ENCODE measurements at places on chromosomes 1 and 21. TPM values are rescaled to one million over a fixed set of nuclear protein-coding genes. Genes with fewer than 3 reads are reported as not detected.
A peak's percentile ranks its signal among the peaks of the same experiment; 100 is the strongest.

DNA sequence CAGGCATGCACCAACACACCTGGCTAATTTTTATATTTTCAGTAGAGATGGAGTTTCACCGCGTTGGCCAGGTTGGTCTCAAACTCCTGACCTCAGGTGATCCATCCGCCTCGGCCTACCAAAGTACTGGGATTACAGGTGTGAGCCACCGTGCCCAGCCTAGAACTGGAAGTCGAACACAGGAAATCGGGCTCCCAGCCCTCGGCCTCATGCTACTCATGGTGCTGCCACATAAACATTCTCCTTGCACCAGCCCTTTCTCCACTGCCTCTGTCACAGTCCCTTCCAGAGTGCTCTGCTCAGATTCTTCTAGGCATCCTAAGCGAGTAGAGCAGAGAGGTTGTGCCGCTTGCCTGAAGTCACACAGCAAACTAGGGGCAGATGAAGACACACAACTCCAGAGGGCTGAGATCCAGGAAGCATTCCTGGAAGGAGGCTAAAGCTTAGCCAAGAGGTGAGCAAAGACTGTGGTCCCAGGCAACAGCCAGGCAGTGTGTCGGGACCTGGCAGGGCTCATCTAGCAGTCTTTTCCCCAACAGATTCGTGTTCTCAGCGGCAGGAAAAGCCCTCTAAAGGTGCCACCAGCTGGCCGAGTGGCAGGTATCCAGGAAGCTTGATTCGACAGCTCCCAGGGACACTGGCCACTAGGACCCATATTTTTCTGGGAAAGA is 29.6 kb upstream of the NPPB start:
- no peak for DNase-seq

GRCh38 chr21:36807422-36807928 is 108.6 kb downstream of the SIM2 start:
- DNase-seq = no peak

GRCh38 chr1:15771836-15772515 is 13.4 kb downstream of the FBLIM1 start:
- no peak for DNase-seq

GRCh38 chr1:179877586-179878265 is at the start of gene TOR1AIP2:
Gene TOR1AIP2 (minus strand): TSS chr1:179877803. CDS start chr1:179852665, 25,138 bp downstream.
- peak; percentile 80 for DNase-seq

DNA sequence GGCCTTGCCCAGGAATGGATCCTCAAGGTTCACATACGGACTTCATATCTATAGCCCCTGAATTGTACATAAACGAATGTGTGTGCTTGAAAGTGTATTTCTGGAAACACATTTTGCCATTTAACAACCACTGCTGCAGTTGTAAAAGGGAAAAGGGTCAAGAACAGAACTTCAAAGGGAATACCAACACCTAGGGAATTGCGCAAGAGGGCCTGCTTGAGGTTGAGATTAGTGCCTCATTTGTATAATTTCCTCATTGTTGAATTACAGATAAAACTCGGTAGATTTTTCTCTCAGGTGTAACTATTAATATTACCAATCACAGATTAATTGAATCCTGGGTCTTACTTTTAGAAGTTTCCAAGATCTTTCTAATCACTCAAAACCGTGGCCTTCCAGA is 6.1 kb downstream of the NCF2 start:
- no peak for DNase-seq

DNA sequence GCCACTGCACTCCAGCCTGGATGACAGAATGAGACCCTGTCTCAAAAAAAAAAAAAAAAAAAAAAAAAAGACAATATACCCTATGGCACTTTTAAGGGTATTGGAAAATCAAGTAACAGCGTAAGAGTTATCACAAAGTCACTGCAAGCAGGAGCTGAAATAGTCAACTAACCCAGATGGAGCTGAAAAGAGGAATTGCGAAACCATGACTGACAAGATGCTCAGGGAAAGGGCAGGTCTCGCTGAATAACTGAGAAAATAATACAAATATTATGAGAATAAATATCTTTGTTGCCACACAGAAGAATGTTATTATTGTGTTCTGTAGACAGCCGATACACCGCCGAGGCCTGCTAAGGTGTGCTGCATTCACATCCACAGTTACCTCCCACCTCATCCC is 17.8 kb downstream of the HLCS start:
- no peak for DNase-seq

DNA sequence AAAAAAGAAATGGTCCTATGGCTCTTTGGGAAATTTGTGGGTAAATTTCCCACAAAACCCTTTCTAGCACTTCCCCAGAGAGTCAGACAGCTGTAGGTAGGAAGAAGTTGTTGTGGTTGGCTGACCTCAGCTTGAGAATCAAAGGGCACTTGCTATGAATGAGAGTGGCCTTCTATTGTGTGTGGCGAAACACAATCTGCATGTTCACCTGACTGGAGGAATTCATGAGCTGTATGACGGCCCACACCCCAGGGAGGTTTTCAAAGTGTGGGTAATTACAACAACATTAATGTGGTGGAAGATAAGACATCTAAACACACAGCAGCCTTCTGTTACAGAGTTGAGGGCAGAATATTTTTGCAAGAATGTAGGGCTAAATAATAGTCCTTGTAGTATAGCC is 38.8 kb downstream of the NGF start:
- DNase-seq = no peak

DNA sequence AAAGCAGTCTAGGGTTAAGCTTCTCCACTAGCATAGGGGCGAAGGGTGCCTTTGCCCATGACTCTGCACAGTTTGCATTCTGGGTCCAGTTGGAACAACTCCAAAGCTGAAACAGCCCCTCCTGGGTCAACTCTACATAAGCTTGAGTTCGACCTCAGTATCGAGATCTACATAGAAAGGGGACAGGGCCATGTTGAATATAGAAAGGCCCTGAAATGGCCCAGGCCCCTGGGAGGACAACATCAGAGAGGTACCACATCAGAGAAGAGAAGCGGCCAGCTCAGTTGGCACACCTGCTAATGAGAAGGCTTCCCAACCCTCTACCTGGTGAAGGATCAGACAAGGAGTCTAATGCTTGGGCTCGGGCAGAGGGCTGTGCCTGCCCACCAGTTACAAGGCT is 1.6 kb downstream of the DENND2D start:
- DNase-seq = no peak

GRCh38 chr1:156053768-156054499 is at the start of gene UBQLN4:
Gene UBQLN4 (minus strand): TSS chr1:156053798. CDS start chr1:156053701, 97 bp downstream.
- peak; percentile 68 for DNase-seq

GRCh38 chr1:38527373-38527966 is 332.1 kb downstream of the RRAGC start:
- DNase-seq = no peak

GRCh38 chr1:177103005-177103852 is 61.3 kb downstream of the ASTN1 start:
- DNase-seq = no peak

- no peak for DNase-seq
These were observed 19.4 kb downstream of the RPS6KC1 start for GRCh38 chr1:213070406-213070805.

DNA sequence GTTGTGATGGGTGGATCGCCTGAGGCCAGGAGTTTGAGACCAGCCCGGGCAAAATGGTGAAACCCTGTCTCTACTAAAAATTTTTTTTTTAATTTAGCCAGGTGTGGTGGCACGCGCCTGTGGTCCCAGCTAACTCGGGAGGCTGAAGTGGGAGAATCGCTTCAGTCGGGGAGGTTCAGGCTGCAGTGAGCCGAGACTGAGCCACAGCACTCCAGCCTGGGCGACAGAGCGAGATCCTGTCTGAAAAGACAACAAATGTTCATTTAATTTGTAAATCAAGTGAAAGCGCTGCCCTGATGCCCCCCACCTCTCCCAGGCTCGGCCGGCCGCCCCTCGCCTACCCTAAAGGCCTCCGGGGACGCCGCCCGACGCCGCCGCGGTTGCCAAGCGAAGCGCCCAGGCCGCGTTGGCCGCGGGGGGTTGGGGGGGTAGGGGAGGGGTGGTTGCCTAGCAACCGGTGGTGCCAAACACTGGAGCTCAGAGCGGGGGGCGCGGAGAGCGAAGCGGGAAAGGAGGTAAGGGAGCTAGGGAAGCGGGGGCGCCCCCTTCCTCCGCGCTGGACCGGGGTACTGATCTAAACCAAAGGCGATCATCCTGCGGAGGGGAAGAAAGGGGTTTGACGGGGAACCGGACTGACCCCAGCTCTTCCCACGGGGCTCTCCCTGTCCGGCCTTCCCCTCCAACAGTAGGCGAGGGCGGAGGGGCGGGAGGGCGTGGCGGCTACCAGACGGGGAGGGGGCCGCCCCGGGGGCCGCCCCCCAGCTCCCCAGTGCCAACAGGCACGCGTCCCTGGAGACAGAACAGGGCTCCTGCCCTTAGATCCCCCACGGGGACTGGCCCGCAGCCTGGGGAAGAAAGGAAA is at the start of gene TEKT2:
Gene TEKT2, plus strand, starts transcription at position 460 of the 862 bp plus-strand sequence. CDS start 828 bp downstream, outside the sequence.
- DNase-seq = peak; percentile 75

GRCh38 chr1:224801844-224802490 is 127.5 kb upstream of the DNAH14 start:
- no peak for DNase-seq

DNA sequence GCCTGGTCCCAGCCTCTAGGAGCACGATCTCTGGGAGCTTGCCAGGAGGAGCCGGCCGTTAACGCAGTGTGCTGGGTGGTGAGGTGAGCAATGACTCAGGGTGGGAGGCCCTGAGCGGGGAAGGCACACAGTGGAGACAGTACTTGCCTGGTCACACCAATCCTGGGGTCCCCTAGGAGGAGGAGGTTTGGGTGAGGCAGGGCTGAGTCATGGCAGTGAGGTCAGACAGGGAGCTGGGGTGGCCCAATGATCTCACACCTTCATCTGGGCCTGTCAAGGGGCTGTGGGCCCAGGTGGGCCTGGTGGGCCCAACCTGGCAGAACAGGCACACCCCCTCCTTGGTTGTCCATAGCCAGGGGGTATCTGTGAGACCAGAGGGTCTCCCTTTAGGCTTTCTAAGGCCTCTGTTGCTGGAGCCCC is 8.6 kb upstream of the EDN2 start:
- DNase-seq = no peak

DNA sequence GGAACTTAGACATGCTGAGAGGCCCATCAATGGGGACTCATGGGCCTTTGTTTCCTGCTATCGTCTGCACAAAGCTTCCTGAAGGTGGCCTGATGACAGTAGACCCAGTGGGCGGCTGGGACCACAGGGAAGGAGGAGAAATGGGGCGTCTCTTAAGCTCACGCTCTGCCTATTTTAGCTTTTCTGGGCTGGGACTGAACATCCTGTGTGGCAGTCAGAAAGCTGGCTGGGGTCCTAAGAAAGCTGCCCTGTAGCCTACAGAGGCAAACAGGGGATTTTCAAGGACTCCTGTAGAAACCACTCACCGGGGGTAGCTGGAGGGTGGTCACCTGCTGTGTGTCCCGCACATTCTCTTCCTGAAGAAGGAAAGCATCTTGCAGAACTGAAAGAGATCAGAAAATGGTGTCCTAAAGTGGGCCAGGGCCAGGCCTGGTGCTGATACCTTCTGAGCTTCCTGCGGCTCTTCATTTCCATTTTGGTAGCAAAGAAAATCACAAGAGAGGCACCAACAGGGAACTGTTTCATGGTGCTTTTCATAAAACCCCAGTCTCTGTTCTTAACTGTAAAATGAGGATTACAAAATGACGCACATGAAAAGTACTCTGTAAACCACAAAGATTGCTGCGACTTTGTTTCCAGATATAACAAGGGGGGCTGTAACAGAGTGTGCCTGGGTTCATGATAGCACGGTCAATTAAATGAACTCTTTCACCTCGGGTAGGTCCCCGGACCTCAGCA is 8.6 kb downstream of the ZNF496 start:
- no peak for DNase-seq

DNA sequence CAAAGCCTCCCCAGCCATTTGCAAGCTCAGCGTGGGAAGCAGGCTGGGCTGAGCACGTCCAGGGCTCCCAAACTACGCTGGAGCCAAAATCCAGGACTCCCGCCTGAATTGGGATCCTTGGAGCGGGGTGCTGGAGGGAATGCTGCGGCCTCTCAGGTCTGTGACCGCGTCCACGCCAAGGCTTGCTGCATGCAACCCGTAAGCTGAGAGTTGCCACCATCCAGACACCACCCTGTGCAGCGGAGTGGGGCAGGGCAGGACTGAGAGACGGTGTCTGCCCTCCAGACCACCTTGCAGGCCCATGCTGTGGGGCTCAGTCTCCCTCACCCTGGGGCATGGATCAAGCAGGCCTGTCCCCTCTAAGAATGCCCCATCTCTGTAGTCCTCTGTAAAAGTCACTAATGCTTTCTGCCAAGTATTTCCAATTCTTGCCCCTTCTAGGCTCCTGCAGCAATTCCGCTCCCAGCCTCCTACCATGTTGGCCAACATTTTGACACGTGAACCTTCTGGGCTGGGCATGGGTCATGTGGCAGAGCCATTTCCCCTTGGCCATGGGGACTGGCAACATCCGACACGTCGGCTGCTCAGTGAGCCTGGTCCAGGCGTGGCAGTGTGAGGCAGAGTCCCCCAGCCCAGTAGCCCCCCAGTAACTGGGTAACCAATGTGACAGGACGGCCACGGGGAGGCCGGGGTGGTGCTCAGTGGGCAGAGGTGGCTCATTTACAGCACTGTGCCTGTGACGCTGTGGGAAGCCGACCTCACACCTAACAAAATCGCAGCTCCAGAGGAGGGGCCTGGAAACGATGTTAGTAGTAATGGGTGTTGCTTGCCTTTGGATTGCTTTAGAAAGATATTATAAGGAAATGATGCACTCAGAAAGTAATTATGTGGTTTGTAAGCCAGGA is 57.9 kb upstream of the PDE9A start:
- DNase-seq = no peak

- no peak for DNase-seq
These were observed 458.0 kb upstream of the DEPDC1 start for GRCh38 chr1:68954841-68955240.

DNA sequence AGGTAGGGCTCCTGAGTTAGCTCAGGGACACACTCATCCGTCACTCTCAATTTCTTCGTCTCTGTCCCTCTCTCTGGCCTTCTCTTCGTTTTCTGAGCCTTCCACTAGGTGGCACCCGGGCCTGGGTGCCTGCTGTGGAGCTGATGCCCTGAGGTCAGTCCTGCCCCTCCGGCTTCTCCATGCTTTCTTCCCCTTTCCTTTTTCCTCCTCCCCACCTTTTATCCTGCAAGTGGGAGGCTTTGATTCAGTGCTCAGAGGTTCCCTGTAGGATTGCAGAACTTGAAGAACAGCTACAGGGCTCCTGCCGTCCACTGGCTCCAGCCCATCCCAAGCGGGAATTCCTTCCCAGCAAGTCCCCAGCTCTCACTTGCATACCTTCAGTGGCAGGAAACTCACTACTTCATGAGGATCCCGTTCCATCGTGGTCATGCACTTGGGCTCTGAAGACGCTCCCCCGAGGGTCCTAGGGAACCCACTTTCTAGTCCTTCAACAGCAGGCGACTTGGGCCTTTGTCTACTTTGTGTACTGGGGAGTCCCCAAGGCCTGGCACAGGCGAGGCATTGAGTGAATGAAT is 45.6 kb downstream of the SRRM1 start:
- DNase-seq = peak; percentile 48

GRCh38 chr1:203763505-203763904 is 1.5 kb upstream of the LAX1 start:
- no peak for DNase-seq

Gene RNF186
- not detected for polyA plus RNA-seq

Gene CELA3A
- not detected for polyA plus RNA-seq

Gene MPL
- polyA plus RNA-seq = 0.11 TPM

Gene SFN
- 0.69 TPM for polyA plus RNA-seq

Gene GPX7
- 91.2 TPM for polyA plus RNA-seq

Gene RHOU
- 19.0 TPM for polyA plus RNA-seq

Gene DCST1
- polyA plus RNA-seq = 0.31 TPM

Gene AJAP1
- 0.96 TPM for polyA plus RNA-seq

Gene C8B
- polyA plus RNA-seq = not detected

Gene GUCA2B
- not detected for polyA plus RNA-seq

Gene UTS2
- polyA plus RNA-seq = not detected

Gene ACTN2
- 0.58 TPM for polyA plus RNA-seq

Gene KDM1A
- 124 TPM for polyA plus RNA-seq

Gene RGS1
- 8.5 TPM for polyA plus RNA-seq

Gene FCRL2
- 0.04 TPM for polyA plus RNA-seq

Gene CENPF
- polyA plus RNA-seq = 92.5 TPM

Data from right renal pelvis (tissue), 4 donors.